Erythroblast (primary cell): ENCODE measurements at places on chromosomes 1 and 21.

DNA sequence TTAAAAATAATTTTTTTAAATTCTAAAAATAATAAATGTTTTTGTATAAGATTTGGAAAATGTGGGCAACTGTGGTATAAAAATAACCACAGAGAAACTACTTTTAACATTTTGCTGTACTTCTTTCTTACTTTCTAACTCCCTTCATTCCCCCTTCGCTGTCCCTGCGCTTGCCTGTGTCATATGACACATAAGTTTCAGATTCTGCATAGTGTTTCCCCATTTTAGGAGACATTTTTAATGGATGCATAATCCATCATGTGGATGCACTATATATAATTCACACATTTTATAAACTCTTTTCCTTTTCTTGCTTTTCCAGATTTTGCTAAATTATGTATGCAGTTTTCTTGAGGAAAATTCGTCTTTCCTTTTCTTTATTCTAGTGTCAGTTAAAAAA is 16.3 kb downstream of the ATG4C start:
- DNase-seq: no peak

DNA sequence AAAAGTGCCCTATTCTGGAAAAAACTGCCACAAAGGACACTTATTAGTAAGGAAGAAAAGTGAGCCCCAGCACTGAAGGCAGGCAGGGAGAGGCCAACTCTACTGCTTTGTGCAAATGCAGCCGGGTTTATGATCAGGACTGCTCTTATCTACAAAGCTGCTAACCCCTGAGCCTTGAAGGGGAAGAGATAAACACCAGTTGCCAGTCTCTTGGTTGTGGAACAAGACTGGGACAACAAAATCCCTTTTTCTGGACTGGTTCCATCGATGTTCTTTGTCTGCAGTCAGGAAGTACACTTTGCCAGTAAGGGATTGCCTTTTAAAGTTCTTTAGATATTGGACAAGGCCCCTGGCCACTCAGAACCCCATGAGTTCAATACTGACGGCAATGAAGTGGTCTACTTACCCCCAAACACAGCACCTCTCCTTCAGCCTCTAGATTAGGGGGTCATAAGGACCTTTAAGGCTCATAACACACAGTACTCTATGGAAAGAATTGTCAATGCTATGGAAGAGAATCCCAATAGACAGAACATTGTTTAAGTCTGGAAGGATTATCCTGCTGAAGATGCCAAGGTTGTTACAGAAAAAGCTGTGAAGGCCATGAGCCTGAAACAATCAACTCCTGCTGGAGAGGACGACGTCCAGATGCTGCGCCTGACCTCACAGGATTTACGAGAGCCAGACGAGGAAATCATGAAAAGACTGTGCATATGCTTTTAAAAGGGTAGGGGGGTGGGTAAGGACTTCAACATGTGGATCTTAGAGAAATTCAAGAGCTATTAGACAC is 43.6 kb downstream of the GNB1 start:
- DNase-seq: peak; percentile 62

DNA sequence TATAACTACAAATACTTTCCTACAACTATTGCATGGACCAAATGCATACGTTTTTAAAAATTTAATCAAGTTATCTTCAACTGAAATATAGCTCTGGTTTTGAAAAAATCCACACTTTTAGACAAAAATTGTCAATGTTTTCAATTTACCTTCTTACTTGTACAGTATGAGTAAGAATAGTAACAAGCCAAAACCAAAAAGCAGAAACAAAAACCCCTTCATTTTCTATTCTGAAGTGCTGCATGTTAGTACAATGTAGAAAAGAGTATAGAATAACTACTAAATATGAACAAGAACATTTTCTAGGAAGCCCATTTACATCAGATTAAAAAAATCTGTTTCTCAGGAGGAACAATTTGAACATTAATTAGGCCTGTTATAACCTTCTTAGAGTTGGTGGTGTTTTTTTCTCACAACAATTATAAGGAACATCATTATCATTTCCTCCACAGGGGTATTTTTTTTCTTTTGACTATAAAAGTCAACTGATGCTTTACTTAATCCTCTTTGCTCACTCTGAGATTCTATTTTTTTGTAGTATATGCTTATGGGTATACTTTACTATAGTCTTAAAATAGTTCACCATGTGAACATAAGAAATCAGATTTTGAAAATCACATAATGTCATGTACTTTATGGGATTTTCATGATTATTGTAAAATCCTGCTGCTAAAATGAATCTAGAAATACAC is 475.4 kb downstream of the PTBP2 start:
- no peak for DNase-seq

DNA sequence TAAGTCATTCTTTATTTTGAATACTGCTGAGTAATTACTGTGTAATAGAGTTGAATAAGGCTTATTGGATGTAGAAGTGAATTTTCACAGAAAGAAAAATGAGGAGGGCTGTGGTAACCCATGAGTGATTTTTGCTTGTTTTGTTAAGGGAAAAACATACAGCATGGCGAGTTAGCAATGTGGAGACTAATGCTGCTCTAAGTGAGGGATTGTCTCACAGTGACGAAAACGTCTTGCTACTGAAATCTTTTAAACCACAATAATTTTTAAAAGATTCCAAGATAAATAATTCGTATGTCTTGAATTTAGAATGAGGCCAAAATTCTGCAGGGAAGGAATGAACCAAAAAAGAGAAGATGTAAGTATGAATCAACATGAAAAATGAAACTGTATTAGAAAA is 16.2 kb upstream of the PLA2G4A start:
- DNase-seq: no peak

DNA sequence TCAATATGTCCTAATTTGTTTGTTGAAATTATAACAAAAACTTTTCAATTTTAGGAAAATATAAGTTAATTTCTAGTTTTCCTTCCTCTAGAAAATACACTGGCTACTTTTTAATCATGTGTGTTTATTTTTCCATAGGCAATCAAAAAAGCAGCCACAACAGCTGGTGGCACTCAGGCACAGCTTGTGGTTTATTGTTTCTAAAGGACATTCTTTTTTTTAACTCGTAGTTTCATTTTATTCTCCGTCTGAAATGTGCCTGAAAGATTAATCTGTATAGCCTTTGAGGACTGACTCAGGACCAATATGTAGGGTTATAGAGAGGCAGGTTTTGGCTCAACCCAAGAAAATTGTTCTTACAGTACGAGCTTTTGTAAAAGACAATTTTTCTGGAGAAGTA is 20.7 kb upstream of the STX12 start:
- DNase-seq: no peak

GRCh38 chr1:209862391-209863356 is 34.9 kb downstream of the UTP25 start:
- no peak for DNase-seq

GRCh38 chr1:169329383-169329782 is 38.2 kb downstream of the NME7 start:
- DNase-seq: no peak

DNA sequence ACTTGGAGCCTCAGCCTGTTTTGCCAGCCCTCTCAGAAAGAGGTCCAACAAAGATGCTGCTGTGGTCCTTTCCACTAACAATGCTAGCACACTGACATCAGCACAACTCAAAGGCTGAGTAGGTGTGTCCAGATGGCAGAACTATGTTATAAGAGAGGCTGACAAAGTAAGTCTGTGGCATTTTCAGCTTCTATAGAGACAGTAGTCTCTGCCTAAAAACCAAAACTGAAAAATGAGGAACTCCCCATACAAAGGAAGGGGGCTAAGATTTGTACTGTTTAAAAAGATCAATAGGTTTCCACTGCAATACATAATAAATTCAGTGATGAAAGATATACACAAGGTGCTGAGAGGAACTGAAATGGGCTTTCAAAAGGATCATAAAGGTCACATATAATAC is 12.3 kb downstream of the ERO1B start:
- no peak for DNase-seq

GRCh38 chr21:44304877-44305293 is 5.0 kb downstream of the PFKL start:
- peak; percentile 53 for DNase-seq

- DNase-seq: no peak
These were observed 210.9 kb downstream of the KAZN start for GRCh38 chr1:14809191-14809981.

- DNase-seq: no peak
These were observed 218.6 kb upstream of the PLXNA2 start for GRCh38 chr1:208462761-208463160.
